ENCODE measurements at places on chromosomes 7 and 10.

GRCh38 chr7:159023206-159023605, 121.5 kb downstream of the VIPR2 start:
- no peak for DNase-seq

DNA sequence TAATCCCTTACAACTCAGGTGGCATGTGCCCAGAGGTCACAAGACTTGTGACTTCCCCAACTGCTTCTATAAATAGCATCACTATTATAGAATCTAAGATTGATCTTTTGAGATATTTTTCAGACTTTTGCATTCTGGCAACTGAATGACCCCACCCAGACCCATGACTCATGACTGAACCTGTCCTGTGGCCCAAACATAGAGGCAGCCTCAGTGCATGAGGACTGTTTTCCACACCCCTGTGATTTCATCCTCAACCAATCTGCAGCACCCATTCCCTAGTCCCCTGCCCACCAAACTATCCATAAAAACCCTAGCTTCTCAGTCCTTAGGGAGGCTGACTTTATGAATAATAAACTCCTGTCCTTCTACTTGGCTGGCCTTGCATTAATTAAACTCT, 84.5 kb downstream of the MICU1 start:
- DNase-seq: no peak

- no peak for DNase-seq
These were observed 98.7 kb upstream of the PPIF start for GRCh38 chr10:79248341-79249185.

- no peak for DNase-seq
These were observed 46.0 kb downstream of the ABCC2 start for GRCh38 chr10:99828464-99828863.

- DNase-seq: no peak
These were observed 173.3 kb downstream of the LSM5 start for GRCh38 chr7:32316839-32317238.

Measured in stimulated activated CD4-positive, alpha-beta T cell treated with anti-CD3 and anti-CD28 coated beads, Interleukin-4, amount 100 ng/mL, for 48 hours (primary cell).